ENCODE measurements at places on chromosomes 11 and 22.

DNA sequence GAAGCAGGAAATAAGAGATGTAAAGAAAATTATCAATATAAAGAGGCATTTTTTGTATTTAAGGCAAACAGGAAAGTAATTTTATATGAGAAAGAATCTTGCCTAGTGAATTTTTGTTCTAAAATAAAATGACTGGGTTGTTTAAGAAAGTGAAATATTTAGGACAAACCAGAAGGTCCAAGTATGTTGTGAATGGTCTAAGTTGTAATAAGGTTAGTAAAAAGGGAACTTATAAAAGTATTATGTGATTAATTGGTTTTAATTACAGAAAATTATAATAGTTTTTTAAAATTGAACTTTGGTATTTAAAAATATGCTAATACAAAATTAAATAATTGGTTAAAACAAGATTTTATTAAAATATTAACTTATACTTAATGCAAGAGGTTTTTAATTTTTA lies 26.6 kb upstream of the EI24 start:
- no peaks in the 10 kb centered on the region for H3K27me3 ChIP-seq
- no peak overlapping the region for H3K27ac ChIP-seq
- no peaks in the 10 kb centered on the region for H3K36me3 ChIP-seq
- H3K4me3 ChIP-seq: no peak overlapping the region

DNA sequence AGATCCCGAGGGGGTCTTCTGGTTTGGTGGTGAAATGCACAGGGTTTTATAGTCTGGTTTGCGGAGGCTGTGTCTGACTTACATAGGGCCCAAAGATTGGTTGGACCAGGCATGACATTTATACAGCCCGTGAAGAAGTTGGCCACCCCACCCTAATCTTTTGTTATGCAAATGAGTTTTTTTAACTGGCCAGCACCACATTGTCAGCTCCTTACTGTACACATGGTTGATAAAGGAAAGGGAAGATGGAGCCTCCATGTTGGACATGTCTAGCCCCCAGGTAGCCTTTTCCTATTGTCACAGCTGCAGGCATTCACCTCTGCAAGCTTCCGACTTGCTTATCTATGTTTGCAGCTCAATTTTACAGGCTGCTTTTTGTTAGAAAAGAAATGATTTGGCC lies 70.1 kb downstream of the WT1 start:
- peaks cover 13% of the 10 kb centered on the region for H3K27me3 ChIP-seq
- H3K27ac ChIP-seq: no peak overlapping the region
- H3K4me3 ChIP-seq: no peak overlapping the region
- H3K36me3 ChIP-seq: peaks cover 6% of the 10 kb centered on the region

- no peaks in the 10 kb centered on the region for H3K27me3 ChIP-seq
- no peak overlapping the region for H3K27ac ChIP-seq
- H3K4me1 ChIP-seq: peaks cover 5% of the 10 kb centered on the region
- no peak overlapping the region for H3K4me3 ChIP-seq
- no peak for DNase-seq
Measured at GRCh38 chr11:72001834-72002591, 3.3 kb downstream of the IL18BP start.

GRCh38 chr11:60887556-60887955 lies 18.8 kb downstream of the PRPF19 start:
- peaks cover 48% of the 10 kb centered on the region for H3K36me3 ChIP-seq
- no peak overlapping the region for H3K4me3 ChIP-seq
- peak; percentile 55 for DNase-seq
- H3K27ac ChIP-seq: no peak overlapping the region
- H3K27me3 ChIP-seq: no peaks in the 10 kb centered on the region

All from MCF 10A (cell line).